ENCODE measurements at places on chromosomes 3 and 15.
A peak's percentile ranks its signal among the peaks of the same experiment; 100 is the strongest.

- DNase-seq, result no peak
These were observed 8.5 kb downstream of the SH2D7 start for GRCh38 chr15:78100886-78101285.

GRCh38 chr3:131353986-131354385 lies 27.6 kb upstream of the NUDT16 start:
- no peak for DNase-seq

GRCh38 chr3:99842826-99843589 lies 25.3 kb downstream of the CMSS1 start:
- no peak for DNase-seq

GRCh38 chr3:37068031-37068430 lies 74.7 kb downstream of the MLH1 start:
- no peak for DNase-seq

DNA sequence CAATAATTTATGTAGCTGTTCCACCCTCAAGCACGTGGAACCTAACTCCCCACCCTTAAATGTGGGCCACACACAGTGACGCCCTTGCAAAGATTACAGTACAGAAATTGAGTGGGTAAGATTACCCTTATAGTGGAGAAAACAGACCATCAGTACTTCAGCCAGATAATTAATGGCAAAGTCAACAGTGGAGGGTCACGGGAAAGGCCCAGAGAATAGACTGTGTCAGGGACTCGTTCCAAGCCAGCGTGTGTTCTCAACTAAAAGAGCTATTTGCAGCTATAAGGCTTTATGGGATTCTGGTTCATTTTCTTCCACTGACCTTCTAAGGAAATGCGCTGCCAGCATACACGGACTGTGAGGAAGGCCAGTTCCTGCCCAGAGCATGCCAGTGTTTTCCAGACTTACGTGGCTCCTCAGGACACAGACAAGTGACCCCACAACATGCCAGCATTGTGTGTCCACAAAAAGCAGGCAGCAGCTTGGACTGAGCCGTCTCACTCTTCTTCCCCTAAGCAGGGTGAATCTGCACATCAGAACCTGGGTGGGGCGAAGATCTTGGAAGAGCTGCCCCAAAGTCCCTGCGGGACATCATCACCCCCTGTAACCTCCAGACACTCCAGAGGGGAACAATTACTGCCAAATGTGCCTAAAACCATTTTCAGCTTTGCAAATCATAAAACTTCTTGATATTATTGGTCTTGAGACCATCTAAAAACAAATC lies 428.5 kb downstream of the OCA2 start:
- no peak for DNase-seq

GRCh38 chr3:10738688-10739372 lies 77.2 kb upstream of the SLC6A11 start:
- DNase-seq, result peak; percentile 60

- no peak for DNase-seq
These were observed 74.1 kb downstream of the ARHGAP31 start for GRCh38 chr3:119368298-119368697.

DNA sequence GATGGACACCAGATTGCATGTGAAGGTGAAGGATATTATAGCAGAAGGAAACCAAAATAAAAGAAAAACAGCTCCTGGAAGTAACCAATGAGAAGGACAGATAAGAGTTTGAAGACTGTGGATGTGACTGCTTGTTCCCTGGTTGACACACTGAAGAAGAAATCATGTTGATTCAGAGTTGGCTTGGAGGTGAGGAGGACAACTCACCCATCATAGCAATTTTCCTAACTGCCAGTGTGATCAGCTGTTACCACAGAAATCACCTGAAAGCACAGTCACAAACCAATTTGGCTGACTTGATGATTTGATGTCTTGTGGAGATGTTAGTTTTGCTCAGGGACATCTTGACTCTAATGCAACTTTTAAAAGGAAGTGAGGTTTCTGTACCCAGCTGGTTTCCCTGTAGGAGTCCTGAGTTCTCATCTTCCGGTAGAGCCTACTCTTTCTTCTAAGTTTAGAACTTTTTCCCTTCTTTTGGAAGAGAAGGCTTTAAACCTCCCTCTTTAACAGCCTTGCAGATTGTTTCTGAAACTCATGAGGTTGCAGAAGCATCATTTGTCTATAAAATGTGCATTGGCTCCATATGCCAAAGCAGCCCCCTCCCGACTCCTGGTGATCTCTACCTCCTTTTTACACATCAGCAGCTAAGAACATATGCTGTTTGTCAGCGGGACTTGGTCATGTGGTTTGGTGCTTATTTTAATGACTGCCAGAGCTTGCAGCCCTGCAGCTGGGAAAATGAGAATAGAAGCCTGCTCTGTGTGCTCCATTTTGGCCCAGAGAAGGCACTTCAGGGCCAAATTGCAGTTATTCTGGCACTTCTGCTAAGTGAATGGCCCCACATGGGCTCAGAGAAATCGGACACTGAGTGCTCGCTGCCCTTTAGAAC lies 10.3 kb downstream of the ATG7 start:
- DNase-seq, result peak; percentile 74

DNA sequence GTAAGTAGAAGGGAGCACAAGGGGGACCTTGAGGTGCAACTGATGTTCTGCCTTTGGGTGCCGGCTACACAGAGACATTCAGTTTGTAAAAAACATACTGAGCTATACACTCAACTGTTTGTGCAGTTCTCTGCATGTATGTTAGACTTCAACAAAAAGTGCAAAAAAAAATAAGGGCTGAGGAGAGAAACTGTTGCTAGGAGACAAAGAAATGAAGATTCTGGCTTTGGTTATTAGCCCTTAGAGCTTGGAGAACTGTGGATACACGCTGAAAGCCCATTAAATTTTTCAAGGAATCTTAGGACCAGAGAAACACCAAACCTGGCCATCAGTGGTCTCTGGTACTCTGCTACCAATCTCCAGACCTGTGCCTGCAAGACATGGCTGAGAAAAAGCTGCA lies 207.6 kb upstream of the NSMCE3 start:
- DNase-seq, result no peak

- no peak for DNase-seq
These were observed 48.5 kb downstream of the MED12L start for GRCh38 chr3:151133917-151134450.

DNA sequence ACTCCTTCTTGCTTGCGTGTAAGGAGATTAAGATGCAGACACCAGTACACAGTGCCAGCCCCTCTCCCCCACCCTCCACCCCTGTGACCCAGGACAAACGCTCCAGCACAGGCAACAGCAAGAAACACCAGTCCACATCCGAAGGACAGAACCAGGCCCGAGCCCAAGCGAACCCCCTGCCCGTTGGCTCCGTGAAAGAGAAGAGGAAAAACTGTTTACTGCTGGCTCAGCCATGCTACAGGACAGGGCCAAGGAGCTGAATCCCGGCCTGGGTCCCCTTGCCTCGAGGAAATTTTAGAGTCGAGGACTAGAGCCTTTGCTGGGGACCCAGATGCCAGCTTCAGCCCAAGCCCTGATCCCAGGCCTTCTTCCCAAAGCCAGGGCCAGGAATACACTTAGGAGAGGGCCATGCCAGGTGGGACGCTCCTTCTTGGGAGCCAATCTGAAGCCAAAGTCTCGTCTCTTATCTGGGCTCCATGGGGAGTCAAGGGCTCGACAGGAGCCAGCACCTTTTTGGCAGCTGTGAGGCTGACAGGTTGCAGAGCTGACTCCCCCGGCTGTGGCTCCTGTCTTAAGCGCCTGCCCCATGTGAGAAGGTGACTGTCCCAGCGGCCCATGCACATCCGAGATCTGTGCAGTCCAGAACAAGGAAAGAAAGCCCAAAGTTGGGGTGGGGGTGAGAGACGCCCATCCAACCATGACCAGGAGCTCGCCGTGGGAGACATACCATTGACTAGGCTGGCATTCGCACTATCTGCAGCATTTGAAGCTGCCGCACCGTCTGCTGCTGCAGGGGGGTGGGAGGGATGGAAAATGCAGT lies 63.8 kb upstream of the SEC13 start:
- no peak for DNase-seq

GRCh38 chr15:78422571-78423340 lies 15.3 kb upstream of the IREB2 start:
- peak; percentile 28 for DNase-seq

- no peak for DNase-seq
These were observed 51.7 kb upstream of the SMAD3 start for GRCh38 chr15:67013696-67014095.

DNA sequence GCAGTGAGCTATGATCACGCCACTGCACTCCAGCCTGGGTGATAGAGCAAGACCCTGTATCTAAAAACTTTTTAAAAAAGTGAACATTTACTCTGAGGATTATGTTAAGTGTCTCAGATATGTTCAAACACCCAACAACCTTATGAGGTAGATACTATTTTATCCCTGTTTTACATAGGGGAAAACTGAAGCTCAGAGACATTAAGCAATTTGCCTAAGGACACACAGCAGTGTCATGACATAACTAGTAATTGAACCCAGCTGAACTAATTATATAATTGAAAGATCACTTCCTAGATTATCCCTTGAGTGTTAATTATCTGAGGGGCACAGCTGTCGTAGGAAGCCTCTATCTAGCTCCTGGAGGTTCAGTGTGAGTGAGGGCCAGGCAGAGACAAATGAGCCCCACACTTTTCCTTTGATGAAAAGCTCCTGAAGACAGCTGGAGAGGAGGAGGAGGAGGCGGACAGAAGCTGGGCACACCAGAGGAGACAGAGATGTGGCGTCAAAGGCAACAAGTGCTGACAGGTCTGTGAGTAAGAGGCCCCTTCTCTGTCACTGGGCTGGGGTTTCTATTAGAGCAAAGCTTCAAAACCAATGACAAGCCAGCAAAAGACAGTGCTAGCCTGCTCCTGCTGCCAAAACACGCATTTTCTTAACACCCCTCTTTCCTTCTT lies 20.5 kb downstream of the TRH start:
- no peak for DNase-seq

DNA sequence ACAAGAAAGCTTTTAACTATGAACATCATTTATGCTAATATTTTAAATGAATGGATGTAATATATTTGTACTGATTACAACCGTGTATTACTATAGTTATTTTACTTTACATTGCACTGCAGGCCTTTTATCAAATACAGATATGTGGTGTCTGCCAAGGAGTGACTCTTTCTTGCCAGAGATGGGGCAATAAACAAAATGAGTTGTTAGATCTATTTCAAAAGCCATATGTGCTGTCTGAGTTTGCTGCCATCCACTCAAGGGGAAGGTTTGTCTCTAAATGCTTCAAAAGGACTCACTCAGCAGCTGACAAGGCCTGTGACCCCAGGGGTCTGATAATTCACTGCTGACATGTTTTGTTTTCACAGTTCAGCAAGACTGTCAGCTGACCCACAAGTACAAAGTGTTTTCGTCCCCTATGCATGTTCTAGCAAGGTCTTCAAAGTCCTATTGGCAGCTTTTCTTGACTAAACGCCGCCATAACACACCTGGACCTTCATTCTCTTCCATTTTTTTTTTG lies 41.3 kb upstream of the ZBED2 start:
- no peak for DNase-seq

DNA sequence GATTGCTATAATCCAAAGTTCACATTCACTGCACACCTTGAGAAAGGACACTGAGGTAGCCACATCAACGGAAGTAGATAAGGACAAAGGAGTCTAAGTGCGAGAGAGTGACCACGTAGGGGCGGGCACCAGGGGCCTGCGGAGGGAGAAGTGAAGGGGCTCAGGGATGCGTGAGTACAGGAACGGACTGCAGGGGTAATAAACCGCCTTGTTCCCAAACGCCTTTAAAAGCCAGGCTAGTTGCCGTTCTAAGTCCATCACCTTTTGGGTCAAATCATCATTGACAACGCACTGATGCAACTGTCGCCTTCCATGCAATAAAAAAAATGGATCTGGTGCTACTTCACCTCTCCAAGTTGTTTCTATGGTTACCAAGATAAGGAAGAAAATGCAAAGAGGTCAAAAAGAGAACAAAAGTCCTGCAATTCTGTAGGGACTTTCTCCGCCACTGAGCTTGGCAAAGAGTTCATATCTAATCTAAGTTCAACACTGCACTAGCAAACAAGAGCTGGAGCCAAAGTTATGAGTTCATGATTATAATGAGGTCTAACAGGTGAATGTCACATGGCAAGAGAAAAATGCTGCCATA lies 32.6 kb upstream of the ATP11B start:
- no peak for DNase-seq

DNA sequence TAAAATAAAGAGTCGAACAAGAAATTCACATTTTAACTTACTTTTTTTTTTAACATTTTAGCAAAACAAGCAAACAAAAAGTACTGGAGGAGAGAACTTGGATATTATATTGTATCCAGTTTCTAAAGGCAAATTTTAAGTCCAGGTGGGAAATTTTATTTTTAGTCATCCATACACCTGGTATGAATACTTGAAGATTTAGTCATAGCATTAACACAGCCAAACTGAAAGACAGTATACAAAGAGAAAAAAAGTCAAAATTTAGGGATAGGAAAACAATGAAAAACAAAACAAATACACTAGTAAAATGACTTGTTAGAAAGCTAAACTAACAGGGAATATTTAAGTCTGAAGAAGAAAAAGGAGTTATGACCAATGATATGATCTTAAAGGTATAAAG lies 69.1 kb downstream of the PROS1 start:
- DNase-seq, result no peak

GRCh38 chr3:195103623-195104022 lies 167.3 kb downstream of the XXYLT1 start:
- no peak for DNase-seq

DNA sequence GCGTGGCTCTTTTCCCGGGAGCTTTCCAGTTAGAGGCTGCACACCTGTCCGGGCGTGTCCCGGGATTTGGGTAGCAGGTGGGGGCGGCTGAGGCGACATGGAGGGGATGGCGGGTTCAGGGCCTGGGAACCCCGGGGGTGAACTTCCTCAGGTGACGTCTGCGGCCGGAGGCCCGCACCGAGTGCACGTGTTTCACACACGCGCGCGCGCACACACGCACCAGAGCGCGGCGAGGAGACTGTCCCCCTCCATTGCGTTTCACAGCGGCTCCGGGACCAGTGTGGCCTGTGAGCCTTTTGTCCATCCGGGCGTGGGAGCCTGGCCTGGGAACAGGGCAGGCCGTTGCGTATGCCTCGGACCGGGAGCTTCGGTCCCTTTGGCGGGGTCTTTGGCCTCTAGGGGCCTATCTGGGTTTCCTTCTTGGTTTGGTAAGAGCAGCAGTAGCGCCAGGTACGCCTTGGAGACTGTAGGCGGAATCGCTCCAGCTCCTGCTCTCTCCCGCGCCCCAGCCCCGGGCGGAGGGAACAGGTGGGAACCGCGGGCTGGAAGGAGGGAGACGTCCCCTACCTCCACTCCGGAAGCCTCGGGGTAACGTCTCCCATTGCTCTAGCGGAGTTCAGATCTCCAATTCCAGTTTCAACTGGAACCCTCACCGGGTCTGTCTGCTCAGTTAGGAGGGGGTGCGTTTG lies 220.0 kb downstream of the MEIS2 start:
- DNase-seq, result no peak

- no peak for DNase-seq
These were observed 602 bp upstream of the BAHD1 start for GRCh38 chr15:40439960-40440742.

- DNase-seq, result no peak
These were observed 607.1 kb upstream of the BCHE start for GRCh38 chr3:166444336-166444735.

- DNase-seq, result peak; percentile 6
These were observed 63.5 kb upstream of the CLDN18 start for GRCh38 chr3:137946356-137946973.
